Renal pelvis (tissue), 12 donors: ENCODE measurements at places on chromosomes 5 and 9. TPM values are rescaled to one million over a fixed set of nuclear protein-coding genes. Genes with fewer than 3 reads are reported as not detected.

The SPATA6L gene
- 6.7 TPM for polyA plus RNA-seq

The BTNL8 gene
- polyA plus RNA-seq: 1.1 TPM

The GZMA gene
- polyA plus RNA-seq: 0.96 TPM

The FAM120A gene
- polyA plus RNA-seq: 82.9 TPM

The CNTFR gene
- 31.6 TPM for polyA plus RNA-seq

The AKNA gene
- polyA plus RNA-seq: 15.6 TPM

The ELOVL7 gene
- 9.4 TPM for polyA plus RNA-seq

The EPB41L4B gene
- 17.3 TPM for polyA plus RNA-seq

The PCDHB5 gene
- polyA plus RNA-seq: 5.3 TPM

The SEMA5A gene
- 42.8 TPM for polyA plus RNA-seq

The GGTA1 gene
- 4.3 TPM for polyA plus RNA-seq

The TLE1 gene
- polyA plus RNA-seq: 67.6 TPM

The CTSL gene
- 164 TPM for polyA plus RNA-seq
